ENCODE measurements at places on chromosomes 5 and 9. TPM values are rescaled to one million over a fixed set of nuclear protein-coding genes. Genes with fewer than 3 reads are reported as not detected.

The DDX4 gene
- total RNA-seq: not detected

The SH3PXD2B gene
- total RNA-seq: 59.2 TPM

The SLC25A51 gene
- total RNA-seq: 24.3 TPM

The FPGS gene
- total RNA-seq: 63.8 TPM

The ZNF366 gene
- total RNA-seq: not detected

The DNM1 gene
- total RNA-seq: 14.8 TPM

The SOHLH1 gene
- total RNA-seq: not detected

The GADD45G gene
- not detected for total RNA-seq

The DOLPP1 gene
- 11.4 TPM for total RNA-seq

The ADAMTS13 gene
- 4.4 TPM for total RNA-seq

The CMYA5 gene
- 0.94 TPM for total RNA-seq

The SPINK4 gene
- not detected for total RNA-seq

The CCDC69 gene
- 12.9 TPM for total RNA-seq

The WDR38 gene
- not detected for total RNA-seq

The CFAP77 gene
- 0.34 TPM for total RNA-seq

The NAIF1 gene
- 8.7 TPM for total RNA-seq

The ANKRD31 gene
- 0.09 TPM for total RNA-seq

The IL9 gene
- total RNA-seq: not detected

The TAF11L5 gene
- not detected for total RNA-seq

The BSPRY gene
- total RNA-seq: not detected

The TMED7 gene
- total RNA-seq: 97.2 TPM

The SEMA6A gene
- total RNA-seq: 1.4 TPM

The SIL1 gene
- 34.7 TPM for total RNA-seq

The TAF1L gene
- total RNA-seq: not detected

The BTNL9 gene
- not detected for total RNA-seq

The FOXB2 gene
- total RNA-seq: not detected

The CDHR2 gene
- total RNA-seq: not detected

The ZNF474 gene
- not detected for total RNA-seq

The SOWAHA gene
- not detected for total RNA-seq

The KIAA1958 gene
- 0.12 TPM for total RNA-seq

The SLC22A4 gene
- total RNA-seq: 1.5 TPM

The BAG1 gene
- total RNA-seq: 26.4 TPM

The FBLL1 gene
- total RNA-seq: 1.6 TPM

The IGIP gene
- 5.5 TPM for total RNA-seq

The FYB1 gene
- 0.09 TPM for total RNA-seq

The CCL27 gene
- total RNA-seq: not detected

The PLPP7 gene
- total RNA-seq: 8.5 TPM

The GTF3C4 gene
- total RNA-seq: 9.5 TPM

The UBLCP1 gene
- total RNA-seq: 23.6 TPM

The TMEM8B gene
- 6.0 TPM for total RNA-seq

The PALM2AKAP2 gene
- total RNA-seq: 1.8 TPM

The TEX10 gene
- total RNA-seq: 17.5 TPM

The ANKRA2 gene
- total RNA-seq: 15.4 TPM

The PAEP gene
- total RNA-seq: 0.77 TPM

The FOXD4L3 gene
- not detected for total RNA-seq

The PTGDS gene
- 304 TPM for total RNA-seq

The ROPN1L gene
- total RNA-seq: 0.09 TPM

The COL23A1 gene
- not detected for total RNA-seq

The CDH9 gene
- total RNA-seq: not detected

The CNTFR gene
- total RNA-seq: 9.9 TPM

The SPATA31C1 gene
- not detected for total RNA-seq

The SPRY4 gene
- 22.5 TPM for total RNA-seq

The ALDH7A1 gene
- total RNA-seq: 24.3 TPM

The GFPT2 gene
- total RNA-seq: 41.0 TPM

The ORM1 gene
- total RNA-seq: not detected

The PCDHA1 gene
- total RNA-seq: not detected

The SLC36A2 gene
- total RNA-seq: not detected

All from pericardium fibroblast (primary cell).